Left lung (tissue), 14 donors: ENCODE measurements at places on chromosomes 5 and 9.
A peak's percentile ranks its signal among the peaks of the same experiment; 100 is the strongest.

- H3K36me3 ChIP-seq, result no peaks in the 10 kb centered on the region
- no peaks in the 10 kb centered on the region for H3K27me3 ChIP-seq
- no peak overlapping the region for H3K27ac ChIP-seq
- H3K4me3 ChIP-seq, result no peak overlapping the region
- DNase-seq, result no peak
Observed at GRCh38 chr9:98391867-98392266, 136.4 kb upstream of the TBC1D2 start.

DNA sequence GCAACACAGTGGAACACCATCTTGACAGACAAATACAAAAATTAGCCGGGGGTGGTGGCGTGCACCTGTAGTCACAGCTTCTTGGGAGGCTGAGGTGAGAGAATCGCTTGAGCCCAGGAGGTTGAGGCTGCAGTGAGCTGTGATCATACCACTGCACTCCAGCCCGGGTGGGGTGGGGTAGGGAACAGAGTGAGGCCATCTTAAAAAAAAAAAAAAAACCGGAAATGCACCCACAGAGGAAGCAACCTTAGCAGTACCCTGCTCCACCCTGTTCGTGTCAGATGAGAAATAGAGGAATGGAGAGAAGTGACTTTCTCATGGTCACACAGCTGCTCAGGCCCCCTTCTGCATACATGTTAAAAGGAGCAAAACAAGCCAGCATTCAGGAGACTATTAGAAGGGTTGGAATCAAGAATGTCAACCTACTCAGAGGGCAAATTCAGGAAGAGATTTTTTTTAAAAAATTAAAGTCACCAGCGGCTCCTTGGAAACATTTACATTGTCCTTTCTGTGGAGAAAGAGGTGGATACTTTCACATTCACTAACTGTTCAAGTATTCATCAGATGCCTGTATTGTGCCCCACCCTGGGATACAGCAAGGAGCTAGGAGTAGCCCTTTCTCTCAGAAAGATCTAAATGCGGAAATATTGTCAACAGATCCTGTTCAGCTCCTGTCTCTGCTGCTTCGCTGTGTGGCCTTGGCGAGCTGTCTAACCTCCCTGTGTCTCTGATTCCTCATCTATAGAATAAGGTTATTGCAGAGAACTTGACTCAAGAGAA lies 41.0 kb downstream of the CYFIP2 start:
- no peak overlapping the region for H3K4me3 ChIP-seq
- no peaks in the 10 kb centered on the region for H3K4me1 ChIP-seq
- no peaks in the 10 kb centered on the region for H3K27me3 ChIP-seq
- no peak for DNase-seq

- H3K27ac ChIP-seq, result no peak overlapping the region
- no peak for DNase-seq
- no peaks in the 10 kb centered on the region for H3K4me1 ChIP-seq
- H3K27me3 ChIP-seq, result no peaks in the 10 kb centered on the region
Observed at GRCh38 chr5:90351101-90351500, 58.5 kb downstream of the CETN3 start.

DNA sequence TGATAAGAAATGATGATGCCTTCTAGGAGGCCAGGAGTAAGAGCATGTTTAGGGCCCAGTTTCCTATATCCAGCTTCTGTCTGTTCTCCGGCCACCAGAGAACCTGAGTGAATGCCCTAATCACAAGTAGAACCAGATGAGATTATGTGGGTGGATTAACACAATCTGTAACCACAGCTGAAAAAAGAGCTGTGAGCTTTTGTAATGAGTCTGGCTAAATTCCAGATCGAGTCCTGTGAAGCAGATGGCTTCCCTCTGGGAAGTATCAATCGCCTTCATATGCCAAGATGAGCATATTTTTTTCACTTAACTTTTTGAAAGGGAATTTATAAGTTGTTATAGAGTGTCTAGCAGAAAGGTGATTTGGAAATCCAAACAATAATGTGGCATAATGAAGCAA lies 99.8 kb downstream of the NNT start:
- DNase-seq, result no peak
- H3K36me3 ChIP-seq, result no peaks in the 10 kb centered on the region
- no peak overlapping the region for H3K27ac ChIP-seq

GRCh38 chr5:160555581-160555970 lies 133.9 kb downstream of the PTTG1 start:
- H3K27ac ChIP-seq, result no peak overlapping the region
- no peaks in the 10 kb centered on the region for H3K36me3 ChIP-seq
- no peak for DNase-seq
- H3K27me3 ChIP-seq, result no peaks in the 10 kb centered on the region

- DNase-seq, result no peak
- peaks cover 19% of the 10 kb centered on the region for H3K4me1 ChIP-seq
- peak overlapping the region; percentile 11 for H3K4me3 ChIP-seq
- no peak overlapping the region for H3K27ac ChIP-seq
Observed at GRCh38 chr5:132813599-132814502, 749 bp downstream of the SOWAHA start.

DNA sequence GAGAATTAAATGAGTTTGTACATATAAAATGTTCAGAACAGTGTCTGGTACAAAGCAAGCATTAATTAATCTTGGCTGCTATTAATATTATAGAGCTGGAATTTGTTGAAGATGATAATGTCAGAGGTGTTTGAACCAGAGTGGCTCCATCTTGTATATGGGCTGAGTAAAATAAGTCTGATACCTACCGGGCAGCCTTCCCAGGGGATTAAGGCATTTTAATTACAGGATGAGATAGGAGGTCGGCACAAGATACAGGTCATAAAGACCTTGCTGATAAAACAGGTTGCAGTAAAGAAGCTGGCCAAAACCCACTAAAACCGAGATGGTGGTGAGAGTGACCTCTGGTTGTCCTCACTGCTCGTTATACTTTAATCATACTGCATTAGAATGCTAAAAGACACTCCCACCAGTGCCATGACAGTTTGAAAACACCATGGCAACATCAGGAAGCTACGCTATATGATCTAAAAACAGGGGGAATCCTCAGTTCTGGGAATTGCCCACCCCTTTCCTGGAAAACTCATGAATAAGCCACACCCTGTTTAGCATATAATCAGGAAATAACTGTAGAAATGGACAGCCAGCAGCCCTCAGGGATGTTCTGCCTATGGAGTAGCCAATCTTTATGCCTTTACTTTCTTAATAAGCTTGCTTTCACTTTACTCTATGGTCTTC lies 90.2 kb downstream of the PLK2 start:
- no peaks in the 10 kb centered on the region for H3K36me3 ChIP-seq
- no peak for DNase-seq
- no peaks in the 10 kb centered on the region for H3K4me1 ChIP-seq

- no peaks in the 10 kb centered on the region for H3K27me3 ChIP-seq
- peaks cover 5% of the 10 kb centered on the region for H3K4me1 ChIP-seq
- no peak overlapping the region for H3K4me3 ChIP-seq
Observed at GRCh38 chr9:91032121-91032531, 230.5 kb downstream of the SYK start.

GRCh38 chr9:134338394-134339182 lies 12.3 kb downstream of the RXRA start:
- peaks cover 100% of the 10 kb centered on the region for H3K4me1 ChIP-seq

- H3K27ac ChIP-seq, result no peak overlapping the region
- no peak overlapping the region for H3K4me3 ChIP-seq
- no peaks in the 10 kb centered on the region for H3K27me3 ChIP-seq
- H3K36me3 ChIP-seq, result no peaks in the 10 kb centered on the region
Observed at GRCh38 chr9:25716220-25716872, 38.1 kb upstream of the TUSC1 start.

- H3K36me3 ChIP-seq, result no peaks in the 10 kb centered on the region
- H3K4me3 ChIP-seq, result no peak overlapping the region
- no peaks in the 10 kb centered on the region for H3K4me1 ChIP-seq
- H3K27ac ChIP-seq, result no peak overlapping the region
Observed at GRCh38 chr5:39337252-39337915, 26.9 kb downstream of the C9 start.

DNA sequence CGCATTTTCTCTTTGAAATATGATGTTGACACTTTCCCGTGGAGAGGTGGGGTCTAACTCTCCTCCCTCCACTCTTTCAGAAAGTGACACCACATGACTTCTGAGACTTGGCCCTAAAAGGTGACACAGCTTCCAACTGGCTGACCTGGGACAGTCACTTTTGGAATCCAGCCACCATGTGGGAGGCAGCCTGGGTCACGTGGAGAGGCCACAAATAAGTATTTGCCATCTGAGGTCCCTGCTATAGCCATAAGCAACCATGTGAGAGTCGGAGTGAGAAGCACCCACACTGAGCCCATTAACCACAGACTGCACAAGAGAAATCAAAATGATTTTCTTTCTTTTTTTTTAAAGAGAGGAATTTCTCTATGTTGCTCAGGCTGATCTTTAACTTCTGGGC lies 4.1 kb upstream of the PHYKPL start:
- peaks cover 32% of the 10 kb centered on the region for H3K4me1 ChIP-seq
- H3K27ac ChIP-seq, result no peak overlapping the region
- no peaks in the 10 kb centered on the region for H3K27me3 ChIP-seq
- DNase-seq, result peak; percentile 45

DNA sequence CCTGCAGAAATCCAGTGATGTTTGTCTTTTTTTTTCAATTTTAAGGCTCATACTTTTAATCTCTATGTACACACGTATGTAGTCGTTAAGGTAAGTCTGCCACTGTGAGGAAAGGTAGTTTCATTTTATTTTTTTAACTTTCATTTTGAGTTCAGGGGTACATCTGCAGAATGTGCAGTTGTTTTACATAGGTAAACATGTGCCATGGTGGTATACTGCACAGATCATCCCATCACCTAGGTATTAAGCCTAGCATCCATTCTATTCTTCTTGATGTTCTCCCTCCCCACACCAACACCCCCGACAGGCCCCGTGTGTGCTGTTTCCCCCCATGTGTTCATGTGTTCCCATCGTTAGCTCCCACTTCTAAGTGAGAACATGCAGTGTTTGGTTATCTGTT lies 19.7 kb downstream of the MUSK start:
- DNase-seq, result no peak
- no peak overlapping the region for H3K4me3 ChIP-seq
- H3K4me1 ChIP-seq, result no peaks in the 10 kb centered on the region
- H3K36me3 ChIP-seq, result no peaks in the 10 kb centered on the region

DNA sequence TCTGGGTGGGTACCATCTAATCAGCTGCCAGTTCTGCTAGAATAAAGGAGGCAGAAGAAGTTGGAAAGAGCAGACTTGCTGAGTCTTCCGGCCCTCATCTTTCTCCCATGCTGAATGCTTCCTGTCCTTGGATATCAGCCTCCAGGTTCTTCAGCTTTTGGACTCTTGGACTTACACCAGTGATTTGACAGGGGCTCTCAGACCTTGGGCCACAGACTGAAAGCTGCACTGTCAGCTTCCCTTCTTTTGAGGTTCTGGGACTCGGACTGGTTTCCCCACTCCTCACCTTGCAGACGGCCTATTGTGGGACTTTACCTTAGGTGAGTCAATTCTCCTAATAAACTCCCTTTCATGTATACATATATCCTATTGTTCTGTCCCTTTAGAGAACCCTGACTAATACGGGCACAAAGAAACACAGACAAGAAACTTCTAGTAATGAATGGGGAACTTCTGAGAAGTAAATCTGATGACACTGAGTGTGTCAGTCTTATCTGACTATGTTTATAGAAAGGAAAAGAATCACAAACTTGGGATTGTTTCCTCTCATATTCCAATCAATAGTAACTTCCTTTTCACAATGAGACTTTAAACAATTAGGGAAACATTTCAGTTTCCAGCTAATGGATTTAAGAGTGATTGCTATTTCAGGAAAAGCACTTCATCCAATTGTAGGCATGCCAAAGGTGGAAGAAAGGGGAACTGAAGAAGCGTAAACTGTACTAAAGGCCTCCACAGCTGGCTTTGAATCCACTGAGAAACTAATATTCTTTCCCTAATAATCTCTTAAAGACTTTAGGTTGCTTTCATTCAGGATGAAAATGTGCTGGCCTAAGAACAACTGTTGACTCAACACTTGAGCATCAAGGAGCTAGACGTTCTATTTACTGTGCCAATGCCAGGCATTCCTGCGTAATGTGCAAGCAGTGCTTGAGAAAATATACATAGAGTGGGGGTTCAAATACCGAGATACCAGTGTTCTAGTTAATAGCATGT lies 127.9 kb upstream of the PTGER4 start:
- no peak overlapping the region for H3K4me3 ChIP-seq
- H3K27ac ChIP-seq, result peak overlapping the region; percentile 19
- no peak for DNase-seq
- H3K36me3 ChIP-seq, result no peaks in the 10 kb centered on the region
- H3K4me1 ChIP-seq, result peaks cover 10% of the 10 kb centered on the region

- H3K4me3 ChIP-seq, result no peak overlapping the region
- H3K4me1 ChIP-seq, result no peaks in the 10 kb centered on the region
- no peak overlapping the region for H3K27ac ChIP-seq
- H3K36me3 ChIP-seq, result no peaks in the 10 kb centered on the region
- H3K27me3 ChIP-seq, result no peaks in the 10 kb centered on the region
Observed at GRCh38 chr9:122418016-122418415, 47.2 kb downstream of the PTGS1 start.

GRCh38 chr5:29796013-29796412 lies 1397.5 kb upstream of the CDH6 start:
- no peaks in the 10 kb centered on the region for H3K36me3 ChIP-seq
- H3K4me3 ChIP-seq, result no peak overlapping the region
- H3K27me3 ChIP-seq, result no peaks in the 10 kb centered on the region
- H3K4me1 ChIP-seq, result no peaks in the 10 kb centered on the region

DNA sequence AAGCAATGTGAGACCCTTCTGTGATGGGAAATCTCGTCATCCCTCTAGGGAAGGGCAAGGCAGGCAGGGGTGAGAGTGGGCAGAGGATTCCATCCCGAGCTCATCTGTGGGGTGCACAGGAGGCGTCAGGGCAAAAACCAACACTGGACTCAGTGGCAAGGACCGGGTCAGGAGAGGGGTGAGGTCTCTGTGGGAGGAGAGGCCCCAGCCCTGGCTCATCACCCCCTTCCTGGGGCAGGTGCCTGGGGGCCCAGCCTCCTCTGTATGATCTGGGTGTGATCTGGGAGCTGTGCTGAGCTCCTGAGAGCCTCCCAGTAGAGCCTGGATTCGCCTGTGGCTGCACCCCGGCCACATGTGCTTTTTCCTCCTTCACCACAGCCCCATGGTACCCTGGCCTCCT lies 597 bp downstream of the SPATA31E1 start:
- H3K4me3 ChIP-seq, result no peak overlapping the region
- no peaks in the 10 kb centered on the region for H3K4me1 ChIP-seq
- no peak overlapping the region for H3K27ac ChIP-seq
- DNase-seq, result no peak

DNA sequence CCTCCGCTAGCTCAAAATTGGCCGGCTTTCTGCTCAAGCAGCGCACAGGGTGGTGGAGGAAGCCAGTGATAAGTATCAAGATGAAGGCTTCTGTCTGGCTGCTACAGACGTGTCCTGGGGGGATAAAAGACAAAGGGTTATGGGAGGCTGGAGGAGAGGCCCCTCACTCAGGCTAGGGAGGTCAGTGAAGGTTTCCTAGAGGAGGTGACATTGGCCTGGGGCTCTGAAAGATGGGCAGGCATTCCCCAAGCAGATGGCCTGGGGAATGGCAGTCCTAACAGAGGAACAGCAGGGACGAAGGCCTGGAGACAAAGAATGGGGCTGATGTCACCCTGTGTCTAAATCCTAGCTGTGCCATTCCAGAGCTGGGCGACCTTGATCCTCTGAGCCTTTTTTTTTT lies 32.3 kb downstream of the OLFML2A start:
- H3K27me3 ChIP-seq, result no peaks in the 10 kb centered on the region
- DNase-seq, result no peak
- H3K36me3 ChIP-seq, result no peaks in the 10 kb centered on the region
- H3K27ac ChIP-seq, result no peak overlapping the region
- no peak overlapping the region for H3K4me3 ChIP-seq
